ENCODE measurements at places on chromosomes 3 and 15.

- no peak for DNase-seq
These were observed 210.2 kb downstream of the ADAMTS17 start for GRCh38 chr15:100131321-100132224.

DNA sequence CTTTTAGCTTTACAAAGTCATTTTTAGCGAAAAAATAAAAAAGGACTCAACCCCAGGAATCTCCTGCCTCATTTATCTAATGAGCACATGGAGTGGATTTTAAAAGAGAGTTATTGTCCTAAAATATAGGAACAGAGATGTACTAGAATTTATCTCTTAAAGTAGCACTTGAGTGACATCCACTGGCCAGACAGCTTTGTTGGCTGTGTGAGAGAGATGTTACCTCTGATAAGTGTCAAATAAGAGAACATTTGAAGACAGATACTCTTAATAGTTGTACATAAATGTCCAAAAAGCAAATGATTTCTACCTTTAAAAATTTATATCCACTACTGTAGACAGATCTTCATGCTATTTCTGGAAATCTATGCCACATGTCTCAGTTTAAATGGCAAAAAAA, 12.3 kb upstream of the MFSD1 start:
- peak; percentile 28 for DNase-seq

GRCh38 chr3:38115645-38116427, 21.1 kb downstream of the ACAA1 start:
- no peak for DNase-seq

DNA sequence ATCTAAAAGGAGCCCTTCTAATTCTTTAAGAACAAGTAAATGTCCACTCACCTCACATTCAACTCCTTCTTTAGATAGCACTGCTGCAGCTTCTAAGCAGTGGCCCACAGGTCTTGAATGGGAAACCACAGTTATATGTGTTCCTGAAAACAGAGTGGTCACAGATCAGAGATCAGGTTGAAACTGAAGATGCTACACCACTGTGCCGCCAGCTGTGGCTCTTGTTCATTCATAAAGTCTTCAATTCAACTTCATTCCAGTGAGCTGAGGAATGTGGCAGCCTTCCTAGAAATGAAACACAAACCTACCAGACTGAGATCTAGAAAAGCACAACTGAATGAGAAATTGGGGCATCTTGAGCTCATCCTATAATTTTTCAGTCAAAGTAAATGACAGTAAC, 4.0 kb downstream of the PDHB start:
- DNase-seq, result no peak

DNA sequence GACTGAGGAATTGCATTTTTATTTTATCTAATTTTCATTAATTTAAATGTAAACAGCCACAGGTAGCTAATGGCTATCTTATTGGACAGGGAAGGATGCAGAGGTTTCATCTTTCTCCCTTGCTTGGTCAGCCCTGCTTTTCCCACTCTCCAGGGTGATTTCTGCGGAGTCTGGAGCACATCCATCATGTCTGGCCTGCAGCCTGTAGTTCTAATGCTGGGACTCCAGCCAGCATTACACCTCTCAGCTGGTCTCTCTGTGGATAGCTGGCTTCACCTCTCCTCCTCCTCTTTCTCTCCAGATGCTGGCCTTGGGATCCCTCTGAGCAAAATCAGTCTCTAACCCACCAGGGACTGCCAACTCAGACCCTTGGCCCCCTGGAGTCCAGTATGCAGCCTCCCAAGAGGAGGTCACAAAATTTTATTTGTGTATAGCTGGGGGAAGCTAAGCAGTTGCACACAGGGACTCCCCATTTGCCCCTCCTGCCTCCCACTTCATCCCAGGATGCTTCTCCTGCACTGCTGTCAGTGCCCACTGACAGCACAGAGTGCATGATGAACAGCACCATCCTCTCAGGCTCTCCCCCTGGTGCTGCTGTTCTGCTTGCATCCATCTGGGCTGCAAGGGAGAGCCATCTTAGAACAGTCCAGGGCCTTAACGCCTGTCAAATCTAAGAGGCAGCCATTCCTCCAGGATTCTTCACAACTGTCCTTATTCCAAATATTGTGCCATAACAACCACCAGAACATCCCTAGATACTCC, 1.7 kb downstream of the BFSP2 start:
- DNase-seq, result no peak

GRCh38 chr15:76253691-76254473, 57.4 kb downstream of the ETFA start:
- no peak for DNase-seq

DNA sequence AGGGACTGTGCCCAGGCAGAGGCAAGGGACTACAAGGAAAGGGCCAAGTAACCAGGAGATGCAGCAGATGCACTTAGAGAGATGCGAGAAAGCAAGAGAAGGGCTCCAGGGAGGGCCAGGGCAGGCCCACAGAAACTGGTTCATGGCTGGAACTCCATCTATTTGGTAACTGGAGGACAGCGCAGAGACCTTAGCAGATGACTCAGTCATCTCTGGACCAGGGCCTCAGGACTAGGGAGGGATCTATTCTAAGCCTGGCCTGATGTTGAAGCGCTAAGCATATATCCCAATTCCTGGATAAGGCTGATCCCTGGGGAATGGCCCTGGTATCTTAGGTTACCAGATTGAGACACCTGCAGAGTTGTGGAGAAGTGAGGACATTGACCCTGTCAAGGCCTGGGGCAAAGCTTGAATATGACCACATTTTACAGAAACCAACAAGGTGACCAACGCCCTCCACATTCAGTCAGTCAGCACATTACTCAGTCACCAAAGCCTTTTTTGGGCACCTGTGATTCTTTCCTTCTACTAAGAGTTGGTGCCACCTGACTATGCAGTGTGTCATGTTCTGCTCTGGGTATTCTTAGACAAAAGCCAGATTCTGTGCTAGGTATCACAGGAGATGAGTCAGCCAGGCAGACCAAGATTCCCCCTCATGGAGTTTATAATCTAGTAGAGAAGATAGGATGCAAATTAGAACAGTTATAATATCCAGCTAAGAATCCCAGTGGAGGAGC, 68.4 kb upstream of the SLCO3A1 start:
- DNase-seq, result no peak

DNA sequence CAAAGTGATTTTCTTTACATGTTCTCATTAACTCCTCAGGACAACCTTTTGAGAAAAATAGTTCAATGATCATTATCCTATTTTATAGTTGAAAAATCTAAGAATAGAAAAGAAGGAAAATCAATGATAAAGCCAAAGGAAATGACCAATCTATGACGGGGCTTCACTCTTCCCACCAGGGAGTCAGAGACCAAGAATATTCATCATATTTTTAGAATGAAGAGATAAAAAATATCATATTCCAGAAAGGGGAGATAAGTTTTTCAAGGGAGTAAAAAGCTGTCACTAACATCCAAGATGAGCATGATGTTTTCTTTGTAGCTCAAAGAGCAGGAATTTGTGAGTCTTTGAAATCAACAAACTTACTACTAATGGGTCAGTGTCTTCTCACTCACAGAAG, 71.5 kb upstream of the LPP start:
- DNase-seq, result no peak

GRCh38 chr3:14120111-14120920, 4.4 kb downstream of the CHCHD4 start:
- DNase-seq, result no peak

- DNase-seq, result no peak
These were observed 481.2 kb downstream of the OTOL1 start for GRCh38 chr3:161977850-161978249.

DNA sequence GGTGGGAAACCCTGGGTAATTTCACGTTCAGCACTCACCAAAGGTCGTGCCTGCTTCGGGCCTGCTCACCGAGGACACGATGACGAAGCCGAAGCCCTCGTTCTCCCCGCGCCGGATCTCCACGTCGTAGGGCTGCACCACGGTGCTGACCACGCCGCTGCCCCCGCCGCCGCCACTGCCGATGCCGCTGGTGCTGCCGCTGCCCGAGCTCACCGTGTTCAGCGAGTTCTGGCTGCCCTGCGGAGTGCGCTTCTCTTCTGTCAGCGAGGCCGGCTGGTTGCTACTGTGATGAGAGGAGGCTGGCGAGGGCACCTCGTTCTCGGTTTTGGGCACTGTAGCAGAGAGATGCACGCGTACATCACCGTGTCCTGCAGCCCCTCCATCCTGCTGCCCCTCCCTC, 659.5 kb downstream of the MAGI1 start:
- no peak for DNase-seq

DNA sequence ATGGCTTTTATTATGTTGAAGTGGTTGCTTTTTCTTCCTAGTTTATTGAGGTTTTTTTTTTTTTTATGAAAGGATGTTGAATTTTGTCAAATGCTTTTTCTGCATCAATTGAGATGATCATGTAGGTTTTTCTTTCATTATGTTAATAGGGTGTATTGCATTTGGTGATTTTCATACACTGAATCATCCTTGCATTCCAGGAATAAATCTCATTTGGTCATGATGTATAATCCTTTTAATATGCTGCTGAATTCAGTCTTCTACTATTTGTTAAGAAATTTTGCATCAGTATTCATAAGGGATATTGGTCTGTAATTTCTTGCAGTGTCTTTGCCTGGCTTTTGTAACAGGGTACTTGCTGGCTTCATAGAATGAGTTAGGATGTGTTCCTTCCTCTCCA, 11.5 kb upstream of the CLRN1 start:
- DNase-seq, result no peak

DNA sequence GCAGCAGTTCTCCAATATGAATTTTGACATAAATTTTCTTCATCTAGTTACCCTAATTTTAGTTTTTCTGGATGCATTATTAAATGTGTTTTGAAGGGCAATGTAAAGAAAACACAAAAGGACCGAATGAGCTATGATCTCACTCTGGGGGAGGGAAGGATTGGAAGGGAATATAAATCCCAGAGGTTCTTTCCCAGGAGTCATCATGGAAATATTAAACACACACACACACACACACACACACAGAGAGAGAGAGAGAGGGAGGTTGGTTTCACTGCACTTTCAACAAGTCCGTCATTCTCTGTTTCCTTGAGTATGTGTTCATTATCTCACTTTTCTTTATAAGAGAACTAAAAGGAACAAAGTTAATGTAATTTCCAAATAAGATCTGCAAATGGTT, 70.7 kb upstream of the DCBLD2 start:
- peak; percentile 60 for DNase-seq

DNA sequence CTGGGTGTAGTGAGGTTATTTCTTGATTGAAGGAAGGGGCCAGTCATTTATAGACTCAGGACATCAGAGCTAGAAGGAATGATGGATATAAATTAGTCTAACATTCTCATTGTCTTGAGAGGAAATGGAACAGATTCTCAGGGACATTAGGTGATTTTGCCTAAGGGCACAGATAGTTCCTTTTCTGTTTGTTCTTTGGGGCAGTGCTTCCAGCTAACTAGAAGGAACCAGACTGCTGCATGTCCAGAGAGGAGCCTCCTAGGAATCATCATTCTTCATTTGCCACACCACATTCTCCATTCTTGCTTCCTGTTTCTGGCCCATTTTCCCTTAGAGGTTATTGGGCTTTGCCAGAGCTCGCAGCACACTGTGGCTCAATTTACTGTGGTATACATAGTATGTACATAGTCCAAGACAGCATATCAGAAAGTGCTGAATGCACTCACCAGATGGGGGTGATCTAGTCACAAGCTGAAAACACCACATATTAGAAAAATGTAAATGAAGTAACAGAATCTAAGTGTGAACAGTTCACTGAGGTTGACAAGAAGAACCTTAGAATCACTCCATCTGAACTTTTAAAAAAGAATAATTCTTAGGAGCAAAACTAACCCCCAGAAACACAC, 62.7 kb upstream of the MYZAP start:
- DNase-seq, result no peak

GRCh38 chr3:118505784-118506183, 528.9 kb downstream of the IGSF11 start:
- DNase-seq, result peak; percentile 8

DNA sequence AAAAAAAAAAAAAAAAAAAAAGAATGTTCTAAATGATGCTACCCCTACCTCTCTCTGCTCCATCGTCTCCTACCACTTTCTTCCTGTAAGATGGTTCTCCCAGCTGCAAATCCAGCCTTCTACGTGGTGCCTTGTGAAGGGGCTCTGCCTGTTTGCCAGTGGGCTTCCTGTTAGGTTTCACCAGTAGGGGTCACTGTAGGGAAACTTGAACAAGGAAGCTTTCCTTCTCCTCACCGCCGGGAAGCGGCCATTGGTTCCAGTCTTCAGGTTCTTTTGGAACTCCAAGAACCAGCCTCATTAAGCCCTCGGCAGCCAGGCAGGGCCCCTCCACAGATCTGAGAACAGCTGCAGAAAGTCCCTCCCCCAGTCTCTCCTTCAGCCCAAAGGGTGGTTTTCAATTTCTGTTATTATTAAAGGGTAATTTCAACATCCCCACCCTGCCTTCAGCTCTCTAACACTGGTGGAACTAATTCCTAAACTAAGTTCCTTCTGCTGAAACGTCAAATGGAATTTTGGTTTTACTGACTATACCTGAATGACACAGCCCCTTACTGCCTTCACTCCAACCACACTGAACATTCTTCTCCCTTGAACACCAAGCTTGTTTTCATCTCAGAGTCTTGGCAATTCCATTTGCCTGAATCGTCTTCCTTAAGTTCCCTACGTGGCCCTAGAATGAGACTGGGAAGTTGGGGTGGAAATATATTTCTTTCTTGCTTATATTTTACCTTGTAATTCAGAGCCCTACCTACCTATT, 13.5 kb downstream of the MCCC1 start:
- DNase-seq, result no peak

GRCh38 chr3:22659651-22660475, 543.3 kb upstream of the UBE2E2 start:
- DNase-seq, result no peak

- DNase-seq, result no peak
These were observed 189.8 kb downstream of the PLCL2 start for GRCh38 chr3:17074559-17074958.

DNA sequence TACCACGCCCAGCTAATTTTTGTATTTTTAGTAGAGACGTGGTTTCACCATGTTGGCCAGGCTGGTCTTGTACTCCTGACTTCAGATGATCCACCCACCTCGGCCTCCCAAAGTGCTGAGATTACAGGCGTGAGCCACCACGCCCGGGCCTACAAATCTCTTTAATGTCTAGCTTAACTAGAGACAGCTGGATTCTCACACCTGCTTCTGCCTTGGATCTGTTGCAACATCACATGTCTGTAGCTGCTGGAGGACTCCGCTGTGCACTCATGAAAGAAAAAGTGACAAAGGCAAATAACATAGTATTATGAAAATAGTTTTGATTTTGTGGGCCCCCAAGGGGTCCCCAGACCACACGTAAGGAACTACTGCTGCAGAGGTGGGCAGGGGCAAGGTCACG, 85.9 kb downstream of the NCEH1 start:
- DNase-seq, result no peak

GRCh38 chr3:115828401-115828800, 205.1 kb downstream of the GAP43 start:
- no peak for DNase-seq

Measured in RWPE1 (cell line).